ENCODE measurements at places on chromosomes 16 and 17.

GRCh38 chr16:73568769-73569168, 520.8 kb upstream of the ZFHX3 start:
- no peak for DNase-seq

DNA sequence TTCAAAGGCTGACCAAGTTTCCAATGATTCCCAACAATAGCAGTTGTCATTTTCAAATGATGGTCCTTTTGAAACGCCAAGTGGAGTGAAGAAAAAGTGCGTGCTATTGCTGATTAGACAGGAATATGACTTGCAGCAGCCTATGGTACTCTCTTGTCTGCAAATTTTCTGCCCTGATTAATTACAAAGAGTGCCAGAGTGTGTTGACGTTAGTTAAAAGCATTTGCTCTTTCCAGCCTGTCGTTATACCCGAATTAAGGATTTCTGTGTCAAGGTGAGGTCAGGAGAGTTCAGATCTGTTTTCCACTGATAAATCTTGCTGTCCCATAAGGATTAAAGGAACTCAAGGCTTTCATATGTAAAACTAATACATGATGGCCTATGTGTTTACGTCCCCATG, 75.0 kb upstream of the ADAMTS18 start:
- DNase-seq = no peak

DNA sequence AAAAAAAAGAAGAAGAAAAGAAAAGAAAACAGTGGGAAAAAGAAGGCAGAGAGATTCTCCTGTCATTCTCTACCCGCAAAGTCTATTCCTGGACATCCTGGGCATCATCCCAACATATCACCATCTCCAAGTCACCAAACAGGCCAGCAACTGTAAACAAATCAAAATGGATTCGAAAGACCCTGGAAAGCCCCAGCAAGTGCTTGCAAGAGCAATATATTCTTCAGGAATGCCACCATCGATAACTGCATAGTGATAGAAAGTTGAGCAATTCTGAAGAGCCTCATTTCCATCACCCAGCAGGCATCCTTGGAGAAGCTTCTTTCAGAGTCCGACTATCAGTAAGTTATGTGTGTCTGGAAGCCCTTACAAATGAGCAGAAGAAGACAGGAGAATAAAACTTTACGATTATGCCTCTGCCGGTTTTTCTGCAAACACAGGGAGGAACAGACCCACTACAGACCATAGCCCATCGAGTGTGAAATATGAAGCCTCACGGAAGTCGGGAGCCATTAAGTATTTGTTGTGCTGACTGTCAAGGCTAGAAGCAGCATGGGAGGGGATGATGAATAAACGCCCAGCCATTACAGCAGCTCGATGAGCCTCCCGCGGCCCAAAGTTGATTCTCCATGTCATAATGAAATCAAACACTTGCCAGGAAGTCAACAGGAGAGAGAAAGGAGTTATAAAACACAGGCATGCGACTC, 64.5 kb upstream of the SEC14L1 start:
- DNase-seq = no peak

- no peak for DNase-seq
Measured at GRCh38 chr17:78180508-78180907, 6.3 kb downstream of the TK1 start.

- peak; percentile 14 for DNase-seq
Measured at GRCh38 chr17:258045-258734, 76.7 kb upstream of the DOC2B start.

- no peak for DNase-seq
Measured at GRCh38 chr17:69870091-69870530, 204.9 kb upstream of the KCNJ16 start.

DNA sequence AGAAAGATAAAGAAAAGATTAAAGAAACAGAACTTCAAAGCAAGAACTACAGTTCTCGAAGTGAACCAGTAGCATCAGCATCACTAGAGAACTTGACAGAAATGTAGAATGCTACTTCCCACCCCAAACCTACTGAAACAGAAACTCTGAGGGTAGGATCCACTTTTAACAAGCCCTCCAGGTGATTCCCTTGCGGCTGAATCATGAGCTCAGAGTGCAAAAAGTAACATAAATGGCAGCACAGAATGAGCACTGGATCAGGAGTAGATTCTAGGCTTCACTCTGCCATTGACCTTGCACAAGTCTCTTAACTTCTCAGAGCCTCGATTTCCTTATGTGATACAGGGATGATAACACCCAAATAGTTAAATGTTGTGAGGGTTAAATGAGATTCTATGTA, 5.8 kb downstream of the TOM1L2 start:
- peak; percentile 28 for DNase-seq

DNA sequence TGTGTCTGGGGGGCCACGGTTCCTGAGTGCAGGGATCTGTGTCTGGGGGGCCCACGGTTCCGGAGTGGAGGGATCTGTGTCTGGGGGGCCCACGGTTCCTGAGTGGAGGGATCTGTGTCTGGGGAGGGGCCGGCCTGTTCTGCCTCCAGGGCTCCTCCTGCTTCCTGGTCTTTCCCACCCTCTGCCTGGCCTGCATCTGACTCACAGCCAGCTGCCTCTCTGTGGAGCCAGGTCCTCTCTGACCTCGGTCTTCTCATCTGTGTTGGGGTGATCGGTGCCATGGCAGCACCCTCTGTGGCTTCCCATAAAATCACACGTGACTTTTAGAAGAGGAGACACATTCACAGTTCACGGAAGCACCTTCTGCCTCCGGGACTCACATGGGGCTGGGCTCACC, 50.3 kb downstream of the ZFPM1 start:
- DNase-seq = peak; percentile 57

DNA sequence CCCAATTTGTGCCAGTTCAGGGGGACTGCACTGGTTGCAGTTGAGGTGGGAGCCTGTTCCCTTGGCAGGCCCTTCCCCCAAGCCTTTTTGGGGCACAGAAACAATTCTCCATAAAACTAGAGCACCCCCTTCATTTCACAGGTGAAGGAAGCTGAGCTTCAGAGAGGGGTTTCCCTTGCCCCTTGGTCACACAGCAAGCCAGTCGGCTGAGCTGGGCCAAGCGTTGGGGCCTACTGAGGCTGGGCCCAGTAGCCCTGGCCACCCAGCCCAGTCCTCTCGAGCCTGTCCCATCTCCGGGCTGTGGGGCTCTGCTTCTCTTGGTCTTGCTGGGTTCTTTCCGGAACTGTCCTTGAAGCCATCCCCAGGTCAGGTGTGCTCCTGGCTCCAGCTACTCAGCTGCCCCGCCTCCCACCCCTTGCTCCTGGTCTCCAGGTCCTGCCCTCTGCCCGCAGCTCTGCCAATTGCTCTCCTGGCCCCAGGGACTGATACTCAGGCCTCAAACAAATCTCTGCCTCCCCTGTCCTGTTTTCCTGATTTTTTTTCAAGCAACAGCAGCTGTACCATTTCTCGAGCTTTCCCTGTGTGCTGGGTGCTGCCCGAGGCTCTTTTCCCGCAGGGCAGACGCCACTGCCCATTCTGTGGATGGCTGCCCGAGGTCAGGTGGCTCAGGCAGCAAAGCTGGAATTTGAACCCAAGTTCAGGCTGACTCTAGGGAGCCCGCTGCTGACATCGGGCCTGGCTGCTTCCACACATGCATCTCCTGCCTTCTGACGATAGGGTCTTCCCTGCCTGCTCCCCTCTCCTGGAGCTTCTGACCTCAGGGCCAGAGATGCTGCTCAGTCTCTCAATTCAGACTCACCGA, 87.4 kb upstream of the NKD1 start:
- no peak for DNase-seq

GRCh38 chr16:5709889-5710288, 612.3 kb upstream of the EEF2KMT start:
- DNase-seq = no peak

GRCh38 chr17:50562242-50563091, 2.0 kb downstream of the CACNA1G start:
- peak; percentile 51 for DNase-seq

DNA sequence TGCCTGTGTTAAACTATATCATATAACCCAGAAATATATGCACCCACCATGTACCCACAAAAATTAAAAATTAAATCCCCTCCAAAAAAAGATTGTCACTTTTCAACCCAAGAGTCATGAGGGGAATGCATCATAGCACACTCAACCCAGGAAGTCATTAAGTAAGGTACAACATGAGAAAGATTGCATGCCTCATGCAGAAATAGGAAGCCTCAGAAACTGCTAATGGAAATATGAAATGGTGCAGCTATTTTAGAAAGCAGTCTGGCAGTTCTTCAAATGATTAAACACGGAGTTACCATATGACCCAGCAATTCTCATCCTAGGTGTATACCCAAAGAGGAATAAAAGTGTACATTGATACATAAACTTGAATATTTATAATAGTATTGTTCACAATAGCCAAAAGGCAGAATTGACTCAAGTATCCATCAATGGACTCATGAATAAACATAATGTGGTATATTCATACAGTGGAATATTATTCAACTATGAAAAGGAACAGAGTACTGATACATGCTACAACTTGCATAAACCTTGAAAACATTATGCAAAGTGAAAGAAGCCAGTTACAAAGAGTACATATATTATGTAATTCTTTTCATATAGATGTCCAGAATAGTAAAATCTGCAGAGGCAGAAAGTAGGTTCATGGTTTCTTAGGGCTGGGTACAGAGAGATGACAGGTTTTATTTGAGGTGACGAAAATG, 70.4 kb downstream of the TMEM100 start:
- DNase-seq = no peak

GRCh38 chr17:63519972-63520882, 2.9 kb upstream of the KCNH6 start:
- DNase-seq = no peak

GRCh38 chr16:6018848-6019489, 921.4 kb upstream of the EEF2KMT start:
- DNase-seq = no peak

Data from activated CD8-positive, alpha-beta T cell treated with anti-CD3 and anti-CD28 coated beads for 36 hours (primary cell).